ENCODE measurements at places on chromosomes 3 and 15. TPM values are rescaled to one million over a fixed set of nuclear protein-coding genes. Genes with fewer than 3 reads are reported as not detected.

PLCB2 gene
- polyA plus RNA-seq: 10.2 TPM

ACTC1 gene
- 9,469 TPM for polyA plus RNA-seq

DNA sequence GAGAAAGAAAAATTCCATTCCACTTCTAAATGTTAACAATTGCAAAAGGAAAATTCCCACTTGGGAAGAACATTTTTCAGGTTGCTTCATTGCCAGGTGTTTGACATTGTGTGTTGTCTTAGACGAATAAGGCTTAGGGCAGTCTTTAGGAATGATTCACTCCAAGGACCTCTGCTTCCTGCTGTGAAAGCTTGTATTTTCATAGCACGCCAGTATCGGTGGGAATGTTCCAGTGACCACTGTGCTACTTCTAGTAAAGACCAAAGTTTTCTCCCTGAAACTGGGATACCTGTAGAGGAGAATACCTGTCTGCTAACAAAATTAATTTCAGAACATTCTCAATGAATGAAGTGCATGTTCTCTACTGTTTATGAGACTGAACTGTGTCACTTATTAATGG is 64.1 kb downstream of the CDIN1 start:
- no peak for DNase-seq

GRCh38 chr3:74591946-74592345 is 22.5 kb downstream of the CNTN3 start:
- no peak for DNase-seq

GRCh38 chr15:96344706-96345559 is 14.4 kb downstream of the NR2F2 start:
- DNase-seq: no peak

DNA sequence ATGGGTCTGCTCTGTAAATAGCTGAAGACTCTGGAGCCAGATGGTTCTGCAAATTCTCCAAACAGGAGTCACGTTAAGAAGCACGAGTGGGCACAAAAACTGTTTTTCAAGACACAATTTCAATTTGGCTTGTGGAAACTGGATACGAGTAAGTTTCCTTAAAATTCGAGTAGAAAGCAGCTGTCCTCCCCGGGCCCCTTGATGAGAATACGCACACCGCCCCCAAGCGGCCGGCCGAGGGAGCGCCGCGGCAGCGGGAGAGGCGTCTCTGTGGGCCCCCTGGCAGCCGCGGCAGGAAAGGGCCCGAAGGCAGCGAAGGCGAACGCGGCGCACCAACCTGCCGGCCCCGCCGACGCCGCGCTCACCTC is 778 bp upstream of the THBS1 start:
- DNase-seq: peak; percentile 76

- peak; percentile 81 for DNase-seq
Observed at GRCh38 chr15:71691458-71692417, 118.6 kb upstream of the NR2E3 start.

TGM4 gene
- not detected for polyA plus RNA-seq

GRCh38 chr3:195549931-195550519 is 6.9 kb upstream of the PPP1R2 start:
- no peak for DNase-seq

CXCR6 gene
- 0.28 TPM for polyA plus RNA-seq

GRCh38 chr3:53123953-53124352 is 6.3 kb downstream of the RFT1 start:
- no peak for DNase-seq

GRCh38 chr3:131711114-131711768 is 208.5 kb upstream of the MRPL3 start:
- no peak for DNase-seq

DNA sequence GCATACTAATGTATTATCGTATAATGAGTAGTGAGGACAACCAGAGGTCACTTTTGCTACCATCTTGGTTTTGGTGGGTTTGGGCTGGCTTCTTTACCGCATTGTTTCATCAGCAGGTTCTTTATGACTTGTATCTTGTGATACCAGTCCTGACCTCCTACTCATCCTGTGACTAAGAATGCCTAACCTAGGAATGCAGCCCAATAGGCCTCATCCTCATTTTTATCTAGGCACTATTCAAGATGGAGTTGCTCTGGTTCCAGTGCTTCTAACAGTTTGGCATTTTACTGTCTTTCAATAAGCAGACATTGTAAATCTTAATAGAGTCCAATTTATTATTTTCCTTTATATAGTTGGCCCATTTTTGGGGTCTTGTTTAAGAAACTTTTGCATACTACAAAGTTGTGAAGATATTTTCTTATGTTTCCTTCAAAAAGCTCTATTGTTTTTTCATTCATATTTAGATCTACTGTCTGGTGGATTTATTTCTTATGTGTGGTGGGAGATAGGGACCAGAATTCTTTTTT is 60.8 kb upstream of the RNU6-1 start:
- no peak for DNase-seq

- DNase-seq: no peak
Observed at GRCh38 chr3:54165865-54166264, 43.5 kb downstream of the CACNA2D3 start.

DNA sequence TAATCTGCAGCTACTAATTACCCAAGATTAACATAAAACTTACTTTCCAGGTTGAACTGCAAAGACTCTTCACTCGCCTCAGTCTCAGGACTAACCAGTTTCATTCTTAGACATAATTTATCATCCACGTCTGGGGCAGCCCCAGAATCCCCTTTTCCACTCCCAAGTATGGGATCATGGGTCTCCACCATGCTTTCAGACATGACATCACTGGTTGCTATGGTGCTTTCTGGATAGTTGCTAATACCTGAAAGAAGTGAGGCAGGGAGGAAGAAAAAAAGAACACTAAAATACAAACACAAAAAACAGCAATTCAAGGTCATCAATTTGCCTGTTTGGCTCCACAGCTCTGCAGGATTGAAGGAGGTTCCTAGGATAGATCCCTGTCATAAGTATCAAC is 46.6 kb downstream of the TP53BP1 start:
- no peak for DNase-seq

DNA sequence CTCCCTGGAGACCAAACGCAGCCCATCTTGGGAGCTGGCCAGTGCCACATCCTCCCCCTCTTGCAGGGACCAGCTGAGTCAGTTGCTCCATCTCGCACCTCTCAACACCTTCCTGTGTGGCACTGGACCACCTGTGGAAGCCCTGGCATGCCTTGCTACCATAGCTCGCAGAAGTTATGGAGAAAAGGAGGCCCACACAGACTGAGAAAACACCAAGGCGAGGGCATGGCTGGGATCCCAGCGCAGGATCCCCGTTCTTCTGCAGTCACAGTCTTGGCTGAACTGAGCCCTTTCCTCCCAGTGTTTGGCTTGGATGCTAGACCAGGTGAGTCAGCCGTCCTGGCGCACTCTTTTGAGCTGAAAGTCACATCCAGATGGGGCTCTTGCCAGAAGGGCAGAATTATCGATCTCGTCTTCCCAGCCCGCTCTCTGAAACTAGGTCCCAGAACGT is 46.9 kb downstream of the CHRD start:
- DNase-seq: no peak

- DNase-seq: no peak
Observed at GRCh38 chr3:45994419-45995235, 997 bp downstream of the FYCO1 start.

FBXO40 gene
- 3.4 TPM for polyA plus RNA-seq

- no peak for DNase-seq
Observed at GRCh38 chr15:41713047-41713446, 52.8 kb downstream of the MGA start.

GRCh38 chr15:26674467-26674866 is 98.4 kb downstream of the GABRB3 start:
- DNase-seq: no peak

GRCh38 chr3:53482227-53482626 is 12.2 kb upstream of the CACNA1D start:
- DNase-seq: no peak

DNA sequence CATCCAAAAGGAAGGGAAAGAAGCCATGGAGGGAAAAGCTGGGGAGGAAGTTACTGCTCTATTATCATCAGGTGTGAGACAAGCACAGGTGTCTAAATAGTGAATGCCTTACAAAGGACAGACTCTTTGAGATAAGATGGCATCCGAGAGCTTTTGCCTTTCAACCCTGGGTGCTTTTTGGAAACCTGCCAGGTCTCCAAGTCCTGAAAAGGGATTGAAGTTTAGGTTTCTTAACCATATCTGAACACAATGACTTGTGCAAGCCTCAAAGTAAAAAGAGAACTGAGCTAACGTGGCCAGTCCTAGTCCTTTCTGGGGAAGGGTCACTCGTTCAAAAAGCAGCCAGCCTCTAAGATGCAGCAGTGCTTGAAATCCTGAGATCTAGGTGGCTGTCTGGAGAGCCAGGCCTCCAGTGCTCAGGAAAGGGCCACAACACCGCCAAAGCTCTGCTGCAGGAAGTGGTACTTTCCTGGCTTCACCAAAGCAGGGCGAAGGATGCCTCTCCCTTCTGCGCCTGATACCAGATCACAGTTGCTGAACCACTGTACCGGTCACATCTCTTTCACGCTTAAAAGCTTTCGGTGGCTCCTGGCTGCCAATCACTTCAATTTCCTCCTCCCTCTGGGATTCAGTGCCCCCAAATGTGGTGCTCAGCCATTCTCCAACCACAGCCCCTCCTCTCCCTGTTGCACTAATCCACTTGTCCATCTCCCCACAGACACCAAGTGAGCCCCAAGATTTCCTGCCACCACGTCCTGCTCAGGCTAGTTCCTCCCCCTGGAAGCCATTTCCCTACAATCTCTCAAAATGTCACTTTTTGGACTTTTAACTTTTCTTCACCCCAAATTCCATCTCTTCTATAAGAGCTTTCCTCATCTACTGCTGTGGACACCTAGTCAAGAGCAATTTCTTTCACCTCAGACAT is 104.1 kb upstream of the LPP start:
- DNase-seq: no peak

SLC9C1 gene
- 0.42 TPM for polyA plus RNA-seq

GRCh38 chr15:94395640-94396039 is 164.3 kb downstream of the MCTP2 start:
- DNase-seq: no peak

ADPRH gene
- polyA plus RNA-seq: 9.3 TPM

DNA sequence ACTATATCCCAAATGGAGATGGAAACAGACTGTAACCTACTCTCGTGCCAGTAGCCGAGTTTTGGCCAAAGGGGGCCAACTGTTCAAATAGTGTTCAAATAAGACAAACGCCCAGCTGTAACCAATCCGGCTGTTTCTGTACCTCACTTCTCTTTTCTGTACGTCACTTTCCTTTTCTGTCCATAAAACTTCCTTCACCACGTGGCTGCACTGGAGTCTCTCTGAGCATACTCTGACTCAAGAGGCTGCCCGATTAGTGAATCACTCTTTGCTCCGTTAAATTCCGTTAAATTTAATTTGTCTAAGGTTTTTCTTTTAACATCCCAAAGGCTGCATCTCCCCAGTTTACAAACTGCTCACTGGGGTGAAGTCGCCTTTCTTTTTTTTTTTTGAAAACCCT is 219.2 kb upstream of the P2RY1 start:
- no peak for DNase-seq

DNA sequence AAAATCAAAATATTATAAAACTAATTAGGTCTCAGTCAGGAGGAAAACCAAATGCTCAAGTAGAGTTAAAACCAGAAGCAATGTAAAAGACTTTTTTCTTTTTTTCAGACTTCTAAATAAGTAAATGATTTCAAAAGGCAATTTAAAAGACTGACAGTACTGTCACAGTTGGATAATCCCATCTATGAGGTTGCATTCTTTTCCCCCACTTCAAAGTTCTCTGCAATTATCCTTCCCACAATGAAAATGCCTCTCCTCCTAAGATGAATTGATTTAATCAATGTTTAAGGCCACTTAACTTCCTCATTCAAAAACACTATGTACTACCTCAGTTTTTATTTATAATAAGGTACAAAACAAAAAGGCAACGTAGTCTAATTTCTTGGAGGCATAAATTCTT is 8.1 kb downstream of the MRPL3 start:
- DNase-seq: no peak

- no peak for DNase-seq
Observed at GRCh38 chr3:46970391-46971091, 6.0 kb downstream of the CCDC12 start.

NEK10 gene
- polyA plus RNA-seq: 4.6 TPM

DNA sequence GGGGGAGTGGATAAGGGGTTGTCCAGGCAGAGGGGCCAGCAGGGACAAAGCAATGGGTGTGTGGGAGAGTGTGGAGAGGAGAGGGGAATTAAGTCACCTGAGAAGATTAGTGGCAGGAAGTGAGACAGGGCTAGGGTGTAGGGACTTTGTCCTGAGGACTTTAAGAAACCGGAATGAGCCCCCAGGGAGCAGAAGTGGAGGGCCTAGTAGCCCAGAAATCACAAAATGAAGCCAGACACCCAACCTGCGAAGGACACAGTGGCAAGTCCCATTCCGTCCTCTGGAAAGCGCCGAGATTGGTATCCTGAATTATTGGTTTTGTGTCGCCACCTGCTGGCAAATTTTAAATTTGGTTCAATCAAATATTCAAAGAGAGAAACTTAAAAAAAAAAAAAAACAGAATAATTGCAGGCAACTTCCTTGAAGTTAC is 78.0 kb upstream of the SLC25A36 start:
- DNase-seq: peak; percentile 39

DNA sequence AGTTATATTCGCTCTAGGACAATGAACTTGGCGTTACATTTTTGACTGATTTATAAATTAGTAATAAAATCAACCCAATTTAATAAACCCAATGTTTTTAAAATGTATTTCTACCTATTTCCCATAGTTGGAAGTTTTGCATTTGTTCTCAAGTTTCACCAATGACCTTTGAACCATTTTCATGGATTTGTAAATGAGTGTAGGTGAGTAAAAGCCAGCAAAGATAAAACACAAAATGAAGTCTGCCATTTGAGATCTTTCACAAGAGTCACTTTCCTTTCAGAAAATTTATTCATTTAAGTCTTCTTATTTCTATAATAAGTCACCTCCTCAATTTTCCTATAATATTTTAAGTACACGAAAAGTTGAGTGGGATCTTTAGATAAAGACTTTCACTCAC is 92.1 kb downstream of the MEIS2 start:
- no peak for DNase-seq

Measured in forelimb muscle (tissue), 1 donor.